ENCODE measurements at places on chromosomes 3 and 15.
A peak's percentile ranks its signal among the peaks of the same experiment; 100 is the strongest.

DNA sequence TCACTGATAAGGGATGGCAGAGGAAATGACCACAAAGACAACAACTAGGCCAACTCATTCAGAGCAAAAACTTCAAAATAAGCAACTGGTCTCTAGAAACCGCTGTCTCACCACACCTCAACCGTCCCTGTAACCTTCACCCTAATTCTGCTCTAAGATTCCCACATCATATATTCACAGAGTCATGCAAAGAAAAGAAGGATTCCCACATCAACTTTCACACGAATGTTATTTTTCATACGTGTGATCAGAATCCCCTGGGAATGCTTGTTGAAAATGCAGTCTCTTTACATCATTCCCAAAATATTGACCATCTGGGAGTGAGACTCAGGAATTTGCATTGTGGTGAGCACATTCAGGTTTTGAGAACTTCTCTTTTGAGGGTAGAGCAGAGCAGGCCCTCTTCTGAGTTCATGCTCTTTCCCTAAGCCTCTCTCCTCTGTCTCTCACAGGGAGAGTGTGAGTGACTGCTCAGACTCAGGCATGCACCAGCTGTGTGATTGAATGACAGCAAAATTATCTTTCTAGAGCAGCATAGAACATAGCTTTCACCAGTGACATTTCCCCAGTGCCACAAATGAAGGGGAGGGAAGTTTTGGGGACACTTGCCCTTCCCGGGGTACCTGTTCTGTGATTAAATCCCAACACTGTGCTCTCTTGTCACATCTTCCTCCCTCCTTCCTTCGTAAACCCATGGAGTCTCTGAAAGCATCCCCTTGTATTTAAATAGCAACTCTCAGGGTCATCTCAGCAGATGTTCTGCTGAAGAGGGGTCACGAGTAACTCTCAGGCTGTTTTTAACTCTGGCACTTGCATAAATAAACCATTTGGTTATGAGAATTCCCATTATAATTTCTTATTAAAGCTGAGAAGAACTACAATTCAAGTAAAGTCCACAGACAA, 170.9 kb downstream of the PLCL2 start:
- DNase-seq, result no peak

- DNase-seq, result no peak
These were observed 411.4 kb upstream of the TPRG1 start for GRCh38 chr3:188760408-188760807.

- no peak for DNase-seq
These were observed 123.8 kb upstream of the ZBTB20 start for GRCh38 chr3:115270849-115271248.

GRCh38 chr3:13219902-13220296, 146.7 kb upstream of the IQSEC1 start:
- no peak for DNase-seq

GRCh38 chr3:150183678-150184425, 213.2 kb upstream of the PFN2 start:
- DNase-seq, result peak; percentile 64

Measured in stimulated activated effector memory CD8-positive, alpha-beta T cell treated with anti-CD3 and anti-CD28 coated beads, Interleukin-12 subunit alpha, Interleukin-12 subunit beta, amount 100 ng/mL, for 72 hours (primary cell).